ENCODE measurements at places on chromosomes 3 and 15.

- DNase-seq: no peak
Measured at GRCh38 chr3:12948891-12949711, 107.7 kb upstream of the RPL32 start.

DNA sequence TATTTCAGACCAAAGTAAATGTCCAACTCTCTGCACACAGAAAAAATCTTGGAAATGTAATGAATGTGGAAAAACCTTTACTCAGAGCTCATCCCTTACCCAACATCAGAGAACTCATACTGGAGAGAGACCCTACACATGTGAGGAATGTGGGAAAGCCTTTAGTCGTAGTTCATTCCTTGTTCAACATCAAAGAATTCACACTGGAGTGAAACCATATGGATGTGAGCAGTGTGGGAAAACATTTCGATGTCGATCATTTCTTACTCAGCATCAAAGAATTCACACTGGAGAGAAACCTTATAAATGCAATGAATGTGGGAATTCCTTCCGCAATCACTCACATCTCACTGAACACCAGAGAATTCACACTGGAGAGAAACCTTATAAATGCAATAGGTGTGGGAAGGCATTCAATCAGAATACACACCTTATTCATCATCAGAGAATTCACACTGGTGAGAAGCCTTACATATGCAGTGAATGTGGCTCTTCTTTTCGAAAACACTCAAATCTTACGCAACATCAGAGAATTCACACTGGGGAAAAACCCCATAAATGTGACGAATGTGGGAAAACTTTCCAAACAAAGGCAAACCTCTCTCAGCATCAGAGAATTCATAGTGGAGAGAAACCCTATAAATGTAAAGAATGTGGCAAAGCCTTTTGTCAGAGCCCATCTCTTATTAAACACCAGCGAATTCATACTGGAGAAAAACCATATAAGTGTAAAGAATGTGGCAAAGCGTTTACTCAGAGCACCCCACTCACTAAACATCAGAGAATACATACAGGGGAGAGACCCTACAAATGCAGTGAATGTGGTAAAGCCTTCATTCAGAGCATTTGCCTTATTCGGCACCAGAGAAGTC is 8.0 kb upstream of the ZNF501 start:
- no peak for DNase-seq

DNA sequence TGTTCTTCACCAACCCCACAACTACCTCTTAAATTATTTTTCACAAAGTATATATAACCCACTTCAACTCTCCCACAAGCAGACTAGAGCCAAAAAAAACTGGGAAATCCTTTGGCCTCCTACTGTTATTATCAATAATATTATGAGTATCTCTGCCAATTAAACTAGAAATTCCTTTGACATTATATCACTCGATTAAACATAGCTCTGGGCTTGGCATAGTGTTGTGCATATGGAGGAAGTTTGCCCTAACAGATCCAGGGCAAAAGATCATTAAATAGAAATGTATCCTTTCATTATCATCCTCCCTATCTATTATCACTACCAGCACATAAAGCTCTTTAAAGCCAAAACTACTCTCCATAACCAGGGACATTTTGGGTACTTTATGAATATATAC is 74.9 kb downstream of the OSBPL10 start:
- no peak for DNase-seq

DNA sequence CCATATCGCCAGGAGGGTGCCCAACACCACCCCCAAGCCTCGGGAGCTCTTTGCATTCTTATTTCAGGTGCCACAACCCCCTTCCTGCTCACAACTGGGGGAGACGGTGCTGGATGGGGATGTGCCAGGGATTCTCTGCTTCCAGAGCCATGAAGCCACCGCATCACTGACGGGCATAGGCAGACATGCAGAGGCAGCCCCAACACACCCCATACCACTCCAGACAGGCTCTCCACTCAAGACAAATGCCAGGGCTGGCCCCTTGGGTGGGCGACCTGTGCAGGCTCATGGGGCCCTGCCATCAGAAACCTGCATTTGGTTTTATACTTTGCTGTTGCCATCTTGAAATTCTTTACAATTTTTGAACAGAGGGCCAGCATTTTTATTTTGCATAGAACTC is 27.0 kb upstream of the TRPM1 start:
- no peak for DNase-seq
